Stimulated activated CD4-positive, alpha-beta T cell treated with anti-CD3 and anti-CD28 coated beads, Interleukin-1b, Interleukin-23, amount 100 ng/mL, for 4 hours (primary cell): ENCODE measurements at places on chromosomes 11 and 22.
A peak's percentile ranks its signal among the peaks of the same experiment; 100 is the strongest.

DNA sequence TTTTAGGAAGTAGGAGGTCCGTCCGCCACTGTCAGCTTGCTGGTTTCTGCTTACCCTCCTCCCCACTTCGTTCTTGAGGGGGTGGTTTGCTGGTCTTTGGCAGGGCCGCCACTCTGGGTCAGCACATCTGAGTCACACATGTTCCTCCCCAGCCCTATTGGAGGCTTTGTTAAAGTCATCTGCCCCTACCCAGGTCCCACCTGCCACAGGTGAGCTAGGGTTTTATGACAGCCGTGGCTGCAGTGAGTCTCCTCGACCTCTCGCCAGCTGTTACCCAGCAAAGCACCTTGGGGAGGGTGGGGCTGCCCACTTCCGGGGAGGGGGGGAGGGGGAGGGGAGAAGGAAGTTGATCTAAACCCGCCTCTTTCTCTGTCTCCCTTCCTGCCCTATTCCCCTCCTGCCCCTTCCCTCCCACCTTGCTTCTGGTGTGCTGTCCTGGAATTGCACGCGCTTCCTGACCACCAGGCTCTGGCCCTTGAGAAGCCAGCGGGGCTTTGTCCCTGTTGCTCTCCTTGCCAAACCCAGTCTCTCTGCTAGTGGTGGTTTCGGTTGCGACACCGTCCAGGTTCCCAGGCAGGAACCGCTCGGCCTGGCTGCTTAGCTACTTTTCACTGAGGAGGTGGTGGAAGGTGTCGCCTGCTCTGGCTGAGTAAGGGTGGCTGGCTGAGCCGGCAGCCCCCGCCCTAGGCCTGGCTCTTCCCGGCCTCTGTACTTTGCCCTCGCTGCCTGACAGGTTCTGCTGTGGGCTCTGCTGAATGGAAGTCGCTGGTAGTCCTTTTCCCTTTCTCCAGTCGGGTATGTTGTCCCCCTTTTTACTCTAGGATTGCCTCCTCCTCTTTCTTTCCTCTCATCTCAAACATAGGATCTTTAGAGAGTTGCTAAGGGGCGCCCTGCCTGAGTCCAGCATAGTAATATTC is 28.5 kb downstream of the RCOR2 start:
- peak; percentile 46 for DNase-seq

DNA sequence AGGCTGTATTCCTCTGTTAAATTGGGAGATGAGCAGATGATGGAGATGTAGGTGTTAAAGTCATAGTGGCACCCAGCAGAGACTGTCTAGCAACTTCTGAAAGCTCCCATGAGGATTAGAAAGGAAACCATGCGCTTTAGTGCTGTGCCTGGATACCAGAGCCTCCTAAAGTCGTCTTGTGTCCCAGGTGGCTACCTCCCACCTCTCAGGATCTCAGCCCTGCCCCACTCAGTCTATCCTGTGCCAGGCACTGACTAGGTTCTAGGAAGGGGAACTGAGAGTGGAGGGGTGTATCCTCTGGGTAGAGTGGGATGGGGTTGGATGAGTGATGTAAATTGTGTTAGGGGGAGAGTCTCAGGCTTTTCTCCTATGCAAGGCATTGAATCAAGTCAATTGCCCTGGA is 60.2 kb downstream of the KIAA1671 start:
- no peak for DNase-seq

GRCh38 chr22:43846966-43847365 is 15.3 kb downstream of the SULT4A1 start:
- DNase-seq, result no peak

DNA sequence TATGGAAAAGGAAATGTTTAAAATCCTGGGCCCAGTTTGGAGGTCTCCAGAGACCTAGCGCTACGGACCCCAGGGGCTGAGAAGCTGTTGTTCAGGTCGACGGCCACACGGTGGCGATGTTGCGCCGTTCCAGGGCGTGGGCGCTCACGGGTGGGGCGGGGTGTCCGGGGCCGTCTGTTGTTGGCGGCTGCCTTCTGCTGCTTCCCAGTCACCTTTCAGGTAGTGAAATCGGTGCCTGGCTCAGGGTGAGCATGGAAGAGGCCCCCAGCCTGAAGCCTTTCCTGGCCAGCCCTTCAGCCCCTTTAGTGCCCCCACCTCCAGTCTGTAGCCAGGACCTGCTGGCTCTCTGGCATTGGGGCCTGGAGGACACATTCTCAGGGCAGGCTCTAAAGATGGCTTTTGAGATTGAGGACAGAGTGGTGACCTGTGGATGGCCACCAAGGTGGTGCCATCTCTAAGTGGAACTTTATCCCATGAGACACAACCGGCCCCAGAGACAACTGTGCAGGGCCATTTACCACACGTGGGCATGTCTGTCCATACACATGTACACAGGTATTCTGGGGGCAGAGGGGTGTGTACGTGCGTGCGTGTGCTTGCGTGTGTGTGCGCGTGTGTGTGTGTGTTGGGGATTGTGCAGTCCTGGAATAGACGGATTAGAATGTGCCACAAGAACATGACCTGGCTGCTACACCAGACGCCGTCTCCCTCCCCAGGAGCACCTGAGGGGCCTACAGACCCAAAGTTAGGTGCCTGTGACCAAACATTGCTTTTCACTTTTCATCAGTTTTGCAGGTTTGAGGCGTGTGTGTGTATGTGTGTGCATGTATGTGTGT is 53.8 kb downstream of the ST14 start:
- peak; percentile 71 for DNase-seq

DNA sequence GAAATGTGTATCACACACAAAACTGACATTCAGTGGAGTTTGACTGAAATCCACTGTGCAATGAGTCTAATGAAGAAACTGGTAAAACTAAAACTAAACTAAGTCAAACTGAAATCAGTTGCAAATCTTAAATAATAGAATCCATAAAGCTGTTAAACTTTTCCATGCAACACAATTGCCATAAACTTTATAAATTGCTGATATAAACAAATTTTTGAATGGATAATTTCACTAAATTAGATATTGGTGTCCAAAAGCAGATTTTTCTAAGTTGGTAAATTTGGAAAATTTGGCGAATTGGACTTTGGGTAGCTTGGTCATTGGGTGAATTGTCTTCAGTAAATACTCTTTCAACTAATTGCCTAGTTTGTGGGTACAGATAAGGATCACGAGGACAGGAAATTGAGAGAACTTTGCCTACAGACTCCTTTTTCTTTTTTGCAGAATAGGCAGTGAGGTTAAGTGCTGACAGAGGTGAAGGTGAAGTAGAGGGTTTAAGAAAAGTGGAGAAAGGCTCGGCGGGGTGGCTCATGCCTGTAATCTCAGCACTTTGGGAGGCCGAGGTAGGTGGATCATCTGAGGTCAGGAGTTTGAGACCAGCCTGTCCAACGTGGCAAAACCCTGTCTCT is 12.8 kb downstream of the MRPL17 start:
- no peak for DNase-seq

DNA sequence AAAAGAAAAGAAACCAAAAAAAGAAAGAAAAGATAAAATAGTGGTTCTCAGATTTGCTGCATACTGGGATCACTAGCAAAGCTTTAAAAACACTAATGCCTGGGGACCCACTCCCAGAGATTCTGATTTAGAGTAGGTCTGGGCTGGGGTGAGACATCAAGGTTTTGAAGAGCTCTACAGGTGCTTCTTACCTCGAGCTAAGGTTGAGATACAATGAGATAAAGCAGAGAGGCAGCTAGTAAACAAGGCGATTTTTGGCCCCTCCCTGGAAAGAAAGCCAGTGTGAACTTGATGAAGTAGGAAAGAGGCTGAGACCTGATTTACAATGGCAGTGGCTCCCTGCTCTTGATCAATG is 327.6 kb upstream of the CCDC90B start:
- no peak for DNase-seq

GRCh38 chr11:60130496-60130895 is 42.0 kb downstream of the MS4A2 start:
- no peak for DNase-seq

DNA sequence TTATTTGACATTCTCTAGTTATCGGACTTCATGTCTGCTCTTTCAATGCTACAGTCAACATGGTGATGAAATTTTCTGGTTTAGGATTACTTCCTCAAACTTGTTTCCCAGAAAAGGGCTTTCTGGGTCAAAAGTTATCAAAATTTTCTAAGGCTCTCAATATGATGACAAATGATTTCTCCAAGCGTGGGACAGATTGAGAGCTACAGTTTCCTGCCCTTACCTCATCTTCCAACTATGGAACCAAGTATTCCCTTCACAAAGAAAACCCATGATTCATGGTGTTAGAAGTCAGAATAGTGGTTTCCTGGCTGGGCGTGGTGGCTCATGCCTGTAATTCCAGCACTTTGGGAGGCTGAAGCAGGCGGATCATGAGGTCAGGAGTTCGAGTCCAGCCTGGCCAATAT is 17.8 kb downstream of the MYO18B start:
- DNase-seq, result no peak

DNA sequence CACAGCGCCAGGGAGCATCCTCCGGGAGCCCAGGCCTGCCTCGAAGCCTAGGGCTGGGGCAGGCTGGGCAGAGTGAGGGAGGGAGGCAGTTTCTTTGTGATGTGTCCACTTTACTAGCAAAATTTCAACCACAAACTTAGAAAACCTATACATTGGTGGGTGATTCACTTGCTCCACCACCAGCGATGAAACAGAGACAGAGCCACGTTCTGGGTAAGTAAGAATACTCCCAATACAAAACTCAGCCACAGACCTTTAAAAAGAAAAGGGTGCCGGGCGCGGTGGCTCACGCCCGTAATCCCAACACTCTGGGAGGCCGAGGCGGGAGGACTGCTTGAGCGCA is 22.3 kb downstream of the CDKN1C start:
- no peak for DNase-seq

GRCh38 chr11:33697997-33698396 is 2.6 kb downstream of the C11orf91 start:
- DNase-seq, result no peak

- no peak for DNase-seq
These were observed 581.4 kb downstream of the KCNA4 start for GRCh38 chr11:29435421-29435820.

- DNase-seq, result no peak
These were observed 39.4 kb downstream of the TRIM29 start for GRCh38 chr11:120098503-120099020.

DNA sequence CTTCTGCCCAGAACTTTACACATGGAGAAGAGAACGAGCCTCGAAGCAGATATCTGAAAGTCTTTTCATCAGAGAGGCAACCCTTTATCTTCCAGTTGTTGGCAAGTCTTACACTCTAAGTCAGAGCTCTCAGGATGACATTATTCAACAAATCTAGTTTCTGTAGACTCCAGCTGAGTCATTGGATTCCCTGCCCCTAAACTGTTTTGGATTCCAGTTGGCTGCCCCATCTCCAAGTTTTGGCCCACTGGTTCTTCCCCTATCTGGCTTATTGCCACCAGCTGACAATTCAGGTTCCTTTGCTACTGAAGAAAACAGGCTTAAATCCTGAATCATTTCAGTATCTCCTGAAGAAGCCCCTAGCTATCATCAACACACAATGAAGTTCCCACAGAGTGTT is 14.2 kb downstream of the SAAL1 start:
- no peak for DNase-seq

GRCh38 chr11:6319001-6319703 is 1.1 kb downstream of the CAVIN3 start:
- DNase-seq, result no peak

- DNase-seq, result no peak
These were observed 30.1 kb upstream of the CAT start for GRCh38 chr11:34408580-34409172.

- no peak for DNase-seq
These were observed 682.6 kb downstream of the KCNA4 start for GRCh38 chr11:29333993-29334775.

GRCh38 chr11:120882175-120882574 is 141.7 kb upstream of the TBCEL start:
- DNase-seq, result no peak

GRCh38 chr11:6630632-6631291 is 11.5 kb upstream of the TPP1 start:
- DNase-seq, result no peak

DNA sequence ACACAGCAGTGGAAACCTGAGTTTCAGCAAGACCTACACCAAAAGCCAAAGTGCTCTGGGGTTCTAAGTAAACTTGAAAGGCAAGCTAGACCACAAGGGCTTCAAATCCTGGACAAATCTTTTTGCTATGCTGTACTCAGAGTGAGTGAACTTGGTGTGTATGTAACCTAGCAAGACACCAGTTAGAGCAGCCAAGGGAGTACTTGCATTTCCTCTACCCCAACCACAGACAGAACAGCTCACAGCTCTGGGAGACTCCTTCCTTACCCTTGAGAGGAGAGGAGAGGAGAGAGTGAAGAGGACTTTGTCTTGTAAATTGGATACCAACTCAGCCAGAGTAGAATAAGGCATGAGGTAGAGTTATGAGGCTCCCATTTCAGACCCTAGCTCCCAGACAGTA is 71.4 kb downstream of the CTSC start:
- DNase-seq, result no peak

- no peak for DNase-seq
These were observed 2.5 kb upstream of the IGLL5 start for GRCh38 chr22:22884888-22885840.

- no peak for DNase-seq
These were observed 105.3 kb upstream of the E2F8 start for GRCh38 chr11:19345848-19346681.

DNA sequence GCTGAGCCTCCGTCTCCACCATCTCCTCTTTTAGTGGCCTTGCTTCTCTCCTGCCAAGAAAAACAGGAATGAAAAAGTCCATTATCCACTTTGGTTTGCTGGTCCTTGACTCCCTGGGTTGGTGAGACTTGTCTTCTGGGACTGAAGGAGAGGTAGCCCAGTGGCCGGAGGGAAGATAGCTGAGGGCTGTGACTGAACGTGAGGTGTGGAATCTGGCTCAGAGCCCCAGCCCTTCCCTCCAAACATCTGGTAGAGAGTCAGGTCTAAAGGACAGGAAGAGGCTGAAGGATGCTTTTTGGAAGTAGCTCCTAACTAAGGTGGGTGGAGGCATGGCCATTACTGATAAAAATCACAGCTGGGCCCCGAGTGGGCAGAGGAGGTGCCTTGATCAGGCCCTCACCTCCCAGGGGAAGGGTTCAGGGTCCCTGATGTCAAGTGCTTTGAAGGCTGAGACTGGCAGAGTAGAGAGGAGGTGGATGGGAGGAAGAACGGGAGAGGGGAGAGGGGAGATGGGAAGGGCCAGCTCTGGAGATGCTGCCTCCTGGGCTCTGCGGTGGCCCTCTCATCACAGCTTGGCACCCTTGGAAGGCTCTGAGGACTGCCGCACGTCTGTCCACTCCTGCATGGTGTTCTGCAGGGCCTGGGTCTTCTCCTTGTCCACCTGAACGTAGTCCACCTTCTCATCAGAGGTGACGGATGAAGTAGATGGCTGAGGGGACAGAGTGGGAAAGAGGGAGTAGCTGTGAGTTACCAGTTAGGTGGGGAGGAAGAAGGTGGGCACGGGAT is 30.2 kb downstream of the USP35 start:
- no peak for DNase-seq

GRCh38 chr22:35509451-35509850 is 31.2 kb upstream of the RASD2 start:
- no peak for DNase-seq

DNA sequence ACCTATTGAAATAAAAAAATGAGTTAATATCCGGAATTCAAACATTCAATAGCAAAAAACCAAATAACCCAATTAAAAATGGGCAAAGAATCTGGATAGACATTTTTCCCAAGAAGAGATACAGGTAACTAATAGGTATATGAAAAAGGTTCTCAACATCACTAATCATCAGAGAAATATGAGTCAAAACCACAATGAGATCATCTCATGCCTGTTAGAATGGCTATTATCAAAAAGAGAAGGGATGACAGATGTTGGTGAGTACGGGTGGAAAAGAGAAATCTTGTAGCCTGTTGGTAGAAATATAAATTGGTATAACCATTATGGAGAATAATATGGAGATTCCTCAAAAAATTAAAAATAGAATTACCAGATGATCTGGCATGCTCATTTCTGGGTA is 26.9 kb upstream of the OR6M1 start:
- DNase-seq, result no peak
